ENCODE measurements at places on chromosomes 6 and 20.

GRCh38 chr6:134114918-134115714 is 62.7 kb upstream of the SLC2A12 start:
- no peak for DNase-seq

- DNase-seq: peak; percentile 60
Measured at GRCh38 chr6:56954403-56955170, at the start of gene BEND6. BEND6 (plus strand) TSS chr6:56955107; CDS start chr6:56981811, 26,704 bp downstream.

DNA sequence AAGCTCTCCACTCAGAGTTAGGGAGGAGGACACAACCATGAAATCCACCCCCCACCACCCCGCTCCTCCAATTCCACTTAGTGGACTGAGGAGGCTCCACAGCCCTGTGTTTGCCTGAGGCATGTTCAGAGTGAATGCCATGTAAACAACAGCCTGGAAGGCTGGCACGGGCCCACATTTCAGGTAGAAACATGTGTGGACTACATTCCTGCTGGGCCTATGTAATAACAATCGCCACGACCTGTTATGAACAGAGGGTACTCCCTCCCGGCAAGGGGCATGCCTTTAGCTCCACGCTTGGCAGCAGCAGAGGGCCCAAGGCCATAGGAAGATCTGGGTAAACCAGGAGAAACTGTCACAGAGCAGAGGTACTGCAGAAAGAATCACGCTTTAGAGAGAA is 65.5 kb downstream of the ISM1 start:
- DNase-seq: no peak

GRCh38 chr6:61586934-61587537 is 699.0 kb downstream of the KHDRBS2 start:
- no peak for DNase-seq

DNA sequence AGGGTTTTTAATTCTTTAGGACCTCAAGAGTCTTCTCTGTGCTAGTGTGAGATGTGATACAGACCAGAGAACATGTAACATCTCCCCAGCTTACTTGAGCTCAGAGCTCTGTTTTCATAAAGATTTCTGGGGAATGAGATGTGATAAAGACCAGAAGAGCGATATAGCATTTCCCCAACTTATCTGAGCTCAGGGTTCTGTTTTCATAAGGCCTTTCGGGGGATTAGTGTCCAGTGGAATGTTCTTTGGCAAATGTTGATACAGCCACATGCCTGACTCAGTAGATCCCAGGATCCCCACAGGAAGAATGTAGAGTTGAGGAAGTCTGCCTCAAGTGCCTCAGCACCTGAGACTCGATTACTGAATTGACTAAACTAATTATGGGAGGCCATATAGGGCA is 18.7 kb upstream of the TOP1 start:
- DNase-seq: no peak
